ENCODE measurements at places on chromosomes 4 and X.

DNA sequence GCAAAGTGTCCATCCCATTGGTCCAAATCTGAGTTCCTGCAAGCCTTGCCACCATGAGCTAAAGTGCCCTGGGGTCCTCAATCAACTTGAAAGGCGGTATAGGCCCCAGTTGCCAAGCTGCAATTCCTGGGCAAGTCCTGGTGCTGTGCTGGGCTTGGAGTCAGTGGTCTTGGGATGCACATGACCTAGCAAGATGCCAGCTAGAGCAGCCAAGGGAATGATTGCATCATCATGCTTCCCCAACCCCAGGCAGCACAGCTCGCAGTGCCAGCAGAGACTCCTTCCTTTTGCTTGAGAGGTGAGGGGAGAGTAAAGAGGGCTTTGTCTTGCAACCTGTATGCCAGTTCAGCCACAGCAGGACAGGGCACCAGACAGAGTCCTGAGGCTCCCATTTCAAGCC is 50.5 kb downstream of the KCNIP4 start:
- no peak for DNase-seq

DNA sequence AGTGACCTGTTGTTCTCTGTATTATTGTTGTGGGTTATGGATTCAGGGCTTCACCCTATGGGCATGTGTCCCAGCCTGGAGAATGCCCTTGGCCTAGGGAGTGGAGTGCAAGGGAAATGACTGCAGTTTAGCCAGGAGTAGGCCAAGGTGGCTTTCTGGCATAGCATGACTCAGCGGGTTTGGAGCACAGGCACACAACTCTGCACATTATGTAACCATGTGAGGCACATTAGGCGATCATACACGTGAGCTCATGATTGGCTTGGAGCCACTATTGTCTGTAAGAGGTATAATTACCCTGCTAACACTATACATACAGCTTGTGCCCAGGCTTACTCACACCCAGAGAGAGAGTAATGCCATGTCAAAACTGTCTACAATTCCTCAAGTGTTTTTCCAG is 35.1 kb upstream of the TACR3 start:
- no peak for DNase-seq

DNA sequence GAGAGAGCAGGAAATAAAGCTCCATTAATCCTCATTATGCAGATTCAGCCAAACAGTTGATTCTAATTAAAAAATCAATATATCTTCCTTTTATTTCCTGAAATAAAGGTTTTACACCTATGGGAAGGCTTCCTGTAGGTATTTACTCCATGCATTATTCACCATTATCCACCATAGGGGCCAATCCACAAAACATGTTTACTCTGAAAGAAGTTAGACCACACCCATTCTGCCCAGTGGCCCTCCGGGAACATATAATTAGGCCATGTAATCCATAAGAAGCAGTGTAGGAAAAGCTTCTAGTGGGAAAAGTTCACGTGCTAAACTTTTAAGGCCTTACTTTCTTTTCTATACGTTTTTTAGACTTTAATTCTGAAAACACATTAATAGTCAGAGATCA is 57.7 kb downstream of the SAT1 start:
- no peak for DNase-seq

GRCh38 chr4:56570041-56570440 is 64.5 kb downstream of the ARL9 start:
- no peak for DNase-seq

- no peak for DNase-seq
Observed at GRCh38 chr4:37891260-37892159, 626 bp downstream of the TBC1D1 start.

GRCh38 chr4:139887376-139887802 is 221.8 kb downstream of the MGST2 start:
- no peak for DNase-seq

- DNase-seq, result no peak
Observed at GRCh38 chr4:101019941-101020401, 327.4 kb downstream of the PPP3CA start.
